AML-193 (cell line): ENCODE measurements at places on chromosomes 2 and 18.

DNA sequence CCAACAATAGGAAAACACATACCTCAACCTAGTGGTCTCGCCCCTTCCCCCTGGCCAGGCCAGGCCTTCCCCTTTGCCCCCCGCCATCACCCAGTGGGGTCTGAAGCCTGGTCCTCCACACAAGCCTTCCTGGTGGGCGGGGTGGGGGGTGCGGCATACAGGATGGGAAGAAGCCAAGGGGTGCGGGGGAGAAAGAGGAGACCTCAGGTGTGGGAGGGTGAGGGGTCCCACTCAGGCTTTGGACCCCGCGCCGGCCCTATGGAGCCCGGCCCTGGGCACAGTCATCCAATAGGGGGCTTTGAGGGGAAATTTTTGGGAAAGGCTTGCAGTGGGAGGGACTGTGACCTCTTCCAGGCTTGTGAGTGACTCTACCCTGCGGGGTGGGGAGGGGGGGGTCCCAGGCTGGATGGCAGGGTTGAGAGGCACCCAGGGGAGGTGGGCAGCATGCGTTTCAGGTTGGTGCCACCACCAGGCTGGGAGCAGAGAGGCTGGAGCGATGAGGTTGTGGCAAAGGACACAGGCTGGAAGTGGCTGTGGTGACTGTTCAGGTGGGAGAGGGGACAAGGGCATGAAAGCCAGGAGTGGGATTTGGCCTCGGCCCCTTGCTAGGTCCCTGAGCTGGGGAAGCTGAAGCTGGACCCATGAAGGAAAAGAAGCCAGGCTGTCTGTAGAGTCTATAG lies 1.3 kb downstream of the SLC66A3 start:
- no peak for DNase-seq

DNA sequence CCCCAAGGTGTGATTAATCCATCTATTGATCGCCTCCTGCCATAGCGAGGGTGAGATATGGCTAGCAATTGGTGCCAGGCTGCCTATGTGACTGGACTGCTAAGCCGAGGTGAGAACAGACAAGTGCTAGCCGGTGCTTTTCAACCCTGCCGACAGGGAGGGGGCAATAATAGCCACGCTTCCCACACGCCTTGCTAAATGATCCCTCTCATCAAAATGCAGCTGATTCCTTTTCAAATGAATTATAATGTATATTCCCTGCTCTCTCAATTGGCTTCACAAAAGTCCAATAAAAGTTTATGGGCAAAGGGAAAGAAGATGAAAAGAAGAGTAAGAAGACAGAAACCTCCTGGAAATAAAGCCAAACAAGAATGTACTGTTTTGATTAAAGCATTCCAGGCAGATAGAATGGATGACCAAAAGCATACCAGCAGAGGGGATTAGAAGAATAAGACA lies 235.6 kb downstream of the ICOS start:
- DNase-seq, result no peak

DNA sequence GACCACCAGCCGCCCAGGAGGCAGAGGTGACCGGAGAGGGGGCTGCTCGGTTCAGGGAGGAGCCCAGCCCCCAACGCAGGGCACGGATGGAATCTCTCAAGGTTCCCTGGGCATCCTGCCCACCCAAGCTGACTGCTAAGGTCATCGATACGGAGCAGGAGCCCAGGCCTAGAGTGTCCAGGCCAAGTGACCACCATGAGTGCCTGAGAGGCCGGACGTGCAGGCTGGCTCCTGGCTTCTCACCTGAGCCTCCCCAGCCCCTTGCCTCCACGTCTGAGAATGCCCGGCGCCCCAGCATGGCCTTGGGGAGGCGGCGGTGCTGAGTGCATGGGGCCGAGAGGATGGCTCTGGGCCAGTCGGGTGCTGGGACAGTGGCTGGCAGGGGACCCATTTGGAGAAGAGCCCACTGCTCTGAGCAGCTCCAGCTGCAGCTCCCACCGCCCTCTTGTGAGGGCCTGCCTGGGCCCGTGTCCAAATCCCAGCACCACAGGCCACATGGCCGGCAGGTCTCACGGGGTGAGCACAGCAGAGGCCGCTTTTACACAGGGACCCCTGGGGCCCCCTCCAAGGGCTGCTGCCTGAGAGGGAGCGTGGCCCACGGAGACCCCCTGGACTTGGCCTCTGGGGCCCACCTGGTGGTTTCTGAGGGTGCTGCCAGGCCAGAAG lies 102.8 kb upstream of the CTDP1 start:
- DNase-seq, result no peak

GRCh38 chr2:25941042-25941441 lies 41.3 kb downstream of the KIF3C start:
- no peak for DNase-seq

DNA sequence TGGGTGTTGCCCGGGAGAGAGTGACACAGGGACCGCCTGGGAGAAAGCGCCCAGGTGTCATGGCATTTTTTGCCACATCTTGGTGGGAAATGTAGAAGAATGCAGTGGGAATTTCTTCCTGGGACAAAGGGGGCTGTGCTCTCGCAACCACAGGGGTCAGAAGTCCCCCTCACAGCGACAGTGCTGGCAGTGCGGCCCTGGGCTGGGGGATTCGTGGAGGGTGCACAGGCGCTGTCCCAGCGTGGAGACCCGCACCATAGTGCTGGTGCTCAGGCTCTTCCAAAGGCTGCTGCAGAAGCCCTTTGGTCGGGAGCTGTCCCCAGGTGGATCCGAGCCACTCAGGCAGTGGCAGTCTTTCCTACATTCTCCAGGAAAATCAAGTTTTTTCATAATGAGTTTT lies 128.8 kb upstream of the SOX11 start:
- no peak for DNase-seq

DNA sequence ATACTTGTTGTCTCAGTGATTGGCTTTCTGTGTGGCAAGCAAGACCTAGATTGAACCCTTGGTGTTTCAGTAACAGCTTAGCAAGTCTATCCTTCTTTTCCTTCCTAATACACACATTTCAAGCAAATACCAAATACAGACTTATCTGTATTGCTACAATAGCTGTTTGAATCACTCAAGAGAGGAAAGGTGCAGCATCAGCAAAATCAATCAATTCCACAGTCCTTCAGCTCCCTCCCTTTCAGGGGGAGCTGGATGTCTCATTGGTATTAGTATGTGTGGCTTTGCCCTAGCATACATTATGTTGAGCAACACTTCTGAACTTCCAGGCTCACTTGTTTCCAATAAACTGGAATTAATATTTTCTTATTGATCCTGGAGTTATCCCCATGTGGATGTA lies 323.1 kb downstream of the TMX3 start:
- DNase-seq, result no peak

- DNase-seq, result no peak
These were observed 243.5 kb downstream of the CDH7 start for GRCh38 chr18:65994302-65994701.

- no peak for DNase-seq
These were observed 129.0 kb upstream of the FOSL2 start for GRCh38 chr2:28263690-28264089.

DNA sequence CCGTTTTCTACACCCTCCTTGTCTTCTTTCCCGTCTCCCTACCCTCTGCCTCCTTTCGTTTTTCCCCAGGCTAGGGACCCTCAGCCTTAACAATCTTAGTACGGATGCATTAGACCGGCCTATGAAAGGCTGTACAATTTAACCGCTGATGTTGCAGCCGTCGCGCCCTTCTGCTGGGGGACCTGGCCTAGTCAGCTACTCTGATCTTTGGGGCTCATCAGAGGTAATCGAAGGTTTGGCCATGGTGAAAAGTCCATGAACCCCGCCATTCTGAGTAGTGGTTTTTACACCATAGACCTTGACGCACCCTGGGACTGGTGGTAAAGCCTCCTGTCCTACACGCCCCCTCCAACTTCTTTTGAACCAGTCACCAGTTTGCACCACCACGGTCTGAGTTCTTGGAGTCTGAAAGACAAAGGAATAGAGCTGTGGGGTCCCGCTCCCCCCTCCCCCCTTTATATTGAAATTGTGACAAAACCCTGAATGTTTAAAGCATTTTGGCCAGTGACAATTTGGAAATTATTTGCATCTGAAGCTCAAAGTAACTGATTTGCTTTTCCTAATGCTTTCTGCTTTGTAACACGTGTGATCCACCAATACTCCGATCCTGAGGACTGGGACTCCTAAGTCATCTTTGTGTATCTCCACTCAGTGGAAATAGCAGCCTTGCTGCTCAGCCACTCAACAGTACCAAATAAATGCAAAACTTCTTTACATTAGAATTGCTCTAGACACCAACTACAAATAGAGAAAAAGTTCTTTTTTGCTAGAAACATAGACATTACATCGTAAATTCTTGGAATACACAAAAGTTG lies 642 bp upstream of the SRSF7 start:
- no peak for DNase-seq

GRCh38 chr2:240603846-240604245 lies 17.3 kb downstream of the CAPN10 start:
- no peak for DNase-seq

DNA sequence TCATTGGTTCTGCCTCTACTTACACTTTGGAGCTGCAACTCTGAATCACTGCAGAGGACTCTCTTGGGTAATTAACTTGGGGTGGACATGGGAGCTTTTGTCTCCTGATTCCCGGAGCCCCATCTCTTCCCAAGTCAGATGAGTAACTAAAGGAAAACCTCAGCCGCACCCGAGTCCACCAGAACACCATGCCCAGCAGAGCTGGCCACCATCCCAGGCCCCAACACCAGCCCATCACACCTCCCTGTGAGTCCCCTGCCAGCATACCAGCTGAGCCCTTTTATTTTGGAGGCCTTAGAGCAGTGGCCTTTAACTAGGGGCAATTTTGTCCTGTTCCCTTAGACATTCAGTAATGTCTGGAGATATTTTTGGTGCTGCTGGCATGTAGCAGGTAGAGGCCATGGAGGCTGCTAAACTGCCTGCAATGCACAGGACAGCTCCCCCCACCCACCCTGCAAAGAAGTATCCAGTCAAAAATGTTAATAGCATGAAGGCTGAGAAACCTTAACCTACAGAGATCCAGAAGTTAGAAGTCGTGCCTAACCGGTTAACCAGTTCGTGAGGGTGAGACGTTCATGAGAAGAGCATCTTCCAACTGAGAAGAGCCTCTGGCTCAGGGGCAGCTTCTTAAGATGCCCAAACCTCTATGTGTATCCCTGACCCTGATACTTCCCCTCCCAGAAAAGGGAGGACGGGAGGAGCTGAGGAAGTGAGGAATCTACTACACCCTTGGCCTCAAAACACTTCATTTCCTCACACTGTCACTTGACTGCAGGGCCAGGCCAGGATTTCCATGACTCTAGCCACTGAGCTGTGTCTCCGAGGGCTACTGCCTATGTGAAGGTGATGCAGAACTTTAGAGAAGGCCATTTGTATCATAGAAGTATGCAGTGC lies 139.9 kb upstream of the EPAS1 start:
- DNase-seq, result no peak

DNA sequence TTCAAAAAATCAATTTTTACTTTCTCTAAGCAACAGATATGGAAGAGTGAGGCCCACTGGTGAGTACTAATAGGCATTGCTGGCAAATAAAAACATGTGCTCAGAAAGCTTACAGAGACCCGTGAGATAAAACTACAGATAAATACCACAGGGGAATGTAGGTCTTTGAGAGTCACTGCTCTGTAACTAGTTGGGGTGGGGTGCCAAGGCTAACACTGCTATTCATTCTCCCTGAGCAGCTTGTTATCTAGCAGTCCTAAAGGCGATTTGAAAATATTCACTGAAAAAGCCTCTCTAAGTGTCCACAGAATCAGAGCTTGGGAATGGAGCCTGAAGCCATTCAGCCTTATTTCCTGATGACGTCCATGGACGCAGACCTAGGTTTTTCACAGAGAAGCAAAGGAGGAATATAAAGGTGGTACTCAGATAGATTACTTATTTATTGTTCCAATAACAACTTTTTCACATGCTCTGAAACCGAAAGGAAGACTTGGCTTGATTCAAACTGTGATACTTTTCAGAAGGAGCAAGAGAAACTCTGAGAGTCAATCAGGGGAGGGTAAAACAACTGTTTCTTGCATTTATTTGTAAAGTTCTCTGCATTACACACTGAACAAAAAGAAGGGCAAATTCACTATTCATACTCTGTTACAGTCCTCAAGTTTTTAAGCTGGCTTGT lies 188.4 kb downstream of the PPP1R1C start:
- DNase-seq, result no peak

DNA sequence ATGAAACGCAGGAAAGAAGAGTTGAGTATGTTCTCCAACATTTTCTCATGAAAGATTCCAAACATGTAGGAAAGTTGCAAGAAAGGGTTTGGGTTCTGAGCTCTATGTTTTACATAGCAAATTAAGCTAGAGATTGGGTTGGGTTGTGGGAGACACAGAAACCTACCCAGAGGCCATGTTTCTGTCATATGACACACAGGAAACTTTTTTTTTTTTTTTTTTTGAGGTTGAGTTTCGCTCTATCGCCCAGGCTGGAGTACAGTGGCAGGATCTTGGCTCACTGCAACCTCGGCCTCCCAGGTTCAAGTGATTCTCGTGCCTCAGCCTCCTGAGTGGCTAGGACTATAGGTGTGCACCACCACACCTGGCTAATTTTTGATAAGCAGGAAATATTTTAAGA lies 57.6 kb downstream of the DOCK10 start:
- DNase-seq, result no peak

DNA sequence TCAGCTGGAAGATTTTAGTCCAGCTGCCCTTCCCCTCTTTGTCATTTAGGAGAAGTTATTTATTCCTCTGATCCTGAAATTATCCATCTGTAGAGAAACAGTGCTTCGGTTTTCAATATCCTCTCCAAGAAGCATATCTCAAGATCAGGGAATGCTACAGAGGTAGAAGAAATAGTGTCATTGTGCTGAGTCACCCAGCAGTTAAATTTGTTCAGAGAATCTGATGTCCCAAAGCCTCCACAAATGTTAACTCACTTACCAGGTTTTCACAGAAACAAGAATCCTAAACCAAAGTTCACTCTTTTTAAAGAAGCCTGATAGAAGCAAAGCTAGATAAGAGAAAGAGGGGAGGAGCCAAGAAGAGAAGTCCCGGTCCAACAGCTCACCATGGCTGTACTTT lies 480.7 kb upstream of the GYPC start:
- DNase-seq, result no peak

- no peak for DNase-seq
These were observed 32.4 kb upstream of the ATL2 start for GRCh38 chr2:38409156-38410102.

GRCh38 chr2:172709566-172710291 lies 25.9 kb upstream of the RAPGEF4 start:
- no peak for DNase-seq

DNA sequence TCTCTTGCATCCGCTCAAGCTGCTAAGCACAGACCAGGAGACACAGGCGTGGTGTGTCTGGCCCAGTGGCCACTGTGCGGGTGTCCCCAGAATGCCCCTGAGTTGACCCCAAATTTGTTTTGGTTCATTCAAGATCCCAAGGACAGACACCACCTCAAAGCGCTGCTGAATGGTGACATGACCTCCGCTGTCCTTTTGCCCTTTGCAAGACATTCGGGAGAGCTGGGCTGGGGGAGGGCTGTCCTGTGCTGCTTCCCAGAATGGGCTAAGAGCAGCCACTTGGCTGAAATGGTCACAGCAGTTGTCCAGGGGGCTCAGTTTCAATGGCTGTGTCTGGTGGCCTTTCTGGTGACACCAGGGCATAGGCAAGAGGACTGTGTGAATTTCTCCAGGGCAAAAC lies 84.1 kb downstream of the SMIM21 start:
- DNase-seq, result no peak

- DNase-seq, result no peak
These were observed 37.1 kb downstream of the CRIM1 start for GRCh38 chr2:36392571-36393255.

- no peak for DNase-seq
These were observed 122.3 kb upstream of the FHL2 start for GRCh38 chr2:105521176-105521575.
